ENCODE measurements at places on chromosomes 3 and 15. TPM values are rescaled to one million over a fixed set of nuclear protein-coding genes. Genes with fewer than 3 reads are reported as not detected.
A peak's percentile ranks its signal among the peaks of the same experiment; 100 is the strongest.

GRCh38 chr3:100526613-100527346 lies 34.4 kb downstream of the TMEM45A start:
- no peak overlapping the region for H3K4me3 ChIP-seq
- no peak overlapping the region for H3K27ac ChIP-seq
- H3K4me1 ChIP-seq: no peaks in the 10 kb centered on the region
- peaks cover 15% of the 10 kb centered on the region for H3K36me3 ChIP-seq

DNA sequence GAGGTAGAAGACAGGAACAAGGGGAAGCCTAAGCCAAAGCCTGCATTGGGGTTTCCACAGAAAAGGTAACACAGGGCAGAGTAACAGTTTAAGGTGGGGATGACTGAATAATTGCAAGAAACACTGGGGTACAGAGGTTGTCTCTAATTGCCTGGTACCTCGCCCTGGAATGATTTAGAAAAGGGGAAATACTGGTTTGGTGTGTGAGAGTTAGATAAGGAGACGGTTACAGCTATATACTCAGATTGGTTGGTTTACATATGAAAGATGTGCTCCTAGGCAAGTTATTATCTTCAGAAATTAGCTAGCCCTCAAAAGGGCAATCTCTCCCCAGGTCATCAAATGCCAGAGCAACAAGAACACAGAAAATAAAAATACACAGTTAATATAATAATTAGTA lies 58.8 kb downstream of the SMARCC1 start:
- H3K4me1 ChIP-seq: no peaks in the 10 kb centered on the region
- no peak for DNase-seq
- H3K27me3 ChIP-seq: no peaks in the 10 kb centered on the region

- no peaks in the 10 kb centered on the region for H3K27me3 ChIP-seq
- DNase-seq: no peak
- no peak overlapping the region for H3K27ac ChIP-seq
- no peak overlapping the region for H3K4me3 ChIP-seq
- peaks cover 14% of the 10 kb centered on the region for H3K4me1 ChIP-seq
Observed at GRCh38 chr15:94395640-94396039, 164.3 kb downstream of the MCTP2 start.

GRCh38 chr3:100269410-100270214 lies 8.8 kb downstream of the TBC1D23 start:
- H3K36me3 ChIP-seq: no peaks in the 10 kb centered on the region
- H3K27ac ChIP-seq: no peak overlapping the region
- no peaks in the 10 kb centered on the region for H3K27me3 ChIP-seq
- DNase-seq: no peak
- no peak overlapping the region for H3K4me3 ChIP-seq

DNA sequence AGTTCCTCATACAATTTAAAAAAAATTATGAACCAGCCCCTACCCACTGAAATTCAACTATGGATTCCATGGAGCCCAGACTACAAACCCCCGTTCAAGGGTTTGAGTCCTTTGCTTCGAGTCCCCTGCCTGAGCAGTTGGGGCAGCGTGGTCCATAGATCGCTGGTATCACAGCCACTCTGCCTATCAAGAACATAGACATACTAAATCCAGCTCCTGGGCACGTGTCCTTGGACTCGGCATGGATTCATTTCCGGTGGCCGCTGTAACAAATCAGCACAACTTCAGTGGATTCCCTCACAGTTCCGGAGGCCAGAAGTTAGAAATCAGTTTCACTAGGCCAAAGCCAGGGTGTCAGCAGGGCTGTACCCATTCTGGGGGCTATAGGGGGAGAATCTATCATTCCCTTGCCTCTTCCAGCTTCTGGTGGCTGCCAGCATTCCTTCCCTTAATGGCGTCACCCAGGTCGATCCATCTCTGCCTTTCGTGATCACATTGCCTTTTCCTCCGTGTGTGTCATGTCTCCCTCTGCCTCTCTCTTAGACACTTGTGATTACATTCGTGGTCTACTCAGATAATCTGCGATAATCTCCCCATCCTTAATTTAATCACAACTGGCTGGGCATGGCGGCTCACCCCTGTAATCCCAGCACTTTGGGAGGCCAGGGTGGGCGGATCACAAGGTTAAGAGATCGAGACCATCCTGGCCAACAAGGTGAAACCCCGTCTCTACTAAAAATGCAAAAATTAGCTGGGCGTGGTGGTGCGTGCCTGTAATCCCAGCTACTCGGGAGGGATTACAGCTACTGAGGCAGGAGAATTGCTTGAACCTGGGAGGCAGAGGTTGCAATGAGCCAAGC lies 4.6 kb upstream of the TMEM44 start:
- no peak overlapping the region for H3K4me3 ChIP-seq
- peaks cover 1% of the 10 kb centered on the region for H3K4me1 ChIP-seq
- no peaks in the 10 kb centered on the region for H3K27me3 ChIP-seq
- no peak for DNase-seq

DNA sequence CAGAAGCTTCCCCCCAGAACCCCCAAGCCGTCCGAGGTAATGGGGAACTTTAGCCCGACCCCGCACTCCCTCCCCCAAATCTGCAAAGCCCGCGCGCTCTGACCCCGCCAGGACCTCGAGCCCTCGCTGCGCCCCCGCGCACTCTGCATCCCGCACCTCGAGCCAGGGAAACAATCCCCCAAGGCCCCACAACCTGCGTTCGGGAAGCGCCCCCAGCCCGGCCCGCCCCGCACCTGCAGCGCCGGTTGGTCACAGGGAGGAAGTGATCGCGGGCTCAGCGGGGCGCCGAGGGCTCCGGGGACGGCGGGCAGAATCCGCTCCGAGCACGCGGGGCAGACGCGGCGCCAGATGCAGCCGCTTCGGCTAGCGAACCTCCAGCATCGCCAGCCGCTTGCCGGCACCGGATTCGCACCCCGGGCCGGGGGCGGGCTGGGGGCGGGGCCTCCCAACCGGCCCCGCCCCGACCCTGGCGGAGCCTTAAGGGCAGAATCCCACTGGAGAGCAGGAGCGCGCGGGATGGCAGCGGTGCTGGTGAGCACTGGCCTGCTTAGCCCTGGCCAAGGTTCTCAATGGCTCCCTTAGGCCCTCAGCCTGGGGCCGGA lies at the start of gene CAMKV:
Gene CAMKV (minus strand): TSS at position 382 of the 602 bp plus-strand sequence. CDS start 7,518 bp downstream, outside the sequence.
- DNase-seq: no peak
- peak within 1 kb of the TSS; percentile 48 for H3K4me3 ChIP-seq
- no peaks in the 10 kb centered on the region for H3K4me1 ChIP-seq
- H3K27me3 ChIP-seq: peaks cover 38% of the 10 kb centered on the region
- no peak within 1 kb of the TSS for H3K27ac ChIP-seq
- no peaks in the 10 kb centered on the region for H3K36me3 ChIP-seq

Gene KCTD6
- total RNA-seq: 16.1 TPM

- H3K36me3 ChIP-seq: no peaks in the 10 kb centered on the region
- no peaks in the 10 kb centered on the region for H3K4me1 ChIP-seq
- no peaks in the 10 kb centered on the region for H3K27me3 ChIP-seq
- DNase-seq: no peak
Observed at GRCh38 chr15:88398011-88398410, 69.2 kb downstream of the MRPL46 start.

- no peak for DNase-seq
- H3K4me1 ChIP-seq: no peaks in the 10 kb centered on the region
- H3K4me3 ChIP-seq: no peak overlapping the region
- no peak overlapping the region for H3K27ac ChIP-seq
Observed at GRCh38 chr3:197227780-197228574, 70.4 kb downstream of the DLG1 start.

DNA sequence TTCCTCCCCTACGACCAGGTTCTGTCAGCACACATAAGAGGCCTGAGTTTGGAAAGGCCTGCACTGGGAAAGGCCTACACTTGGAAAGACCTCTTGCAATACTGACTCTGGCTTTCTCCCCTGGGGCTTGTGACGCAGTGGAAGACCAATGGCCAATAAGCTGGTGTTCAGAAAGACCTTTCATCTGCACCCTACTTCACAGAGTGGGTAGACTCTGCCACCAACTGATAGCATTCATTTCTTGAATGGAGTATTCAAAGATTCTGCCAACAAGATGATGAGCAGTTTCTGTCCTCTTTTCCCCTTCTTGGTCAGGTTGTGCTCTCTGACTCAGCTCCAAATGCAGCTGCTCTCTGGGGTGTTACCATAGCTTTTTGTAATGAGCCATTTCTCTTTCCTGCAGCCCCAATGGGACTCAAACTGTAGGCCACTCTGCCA lies 48.8 kb downstream of the TIPARP start:
- DNase-seq: no peak
- H3K27me3 ChIP-seq: no peaks in the 10 kb centered on the region
- no peaks in the 10 kb centered on the region for H3K36me3 ChIP-seq
- no peak overlapping the region for H3K4me3 ChIP-seq
- H3K27ac ChIP-seq: no peak overlapping the region

Gene ST3GAL6
- total RNA-seq: 54.6 TPM
